ENCODE measurements at places on chromosomes 2 and 18.

DNA sequence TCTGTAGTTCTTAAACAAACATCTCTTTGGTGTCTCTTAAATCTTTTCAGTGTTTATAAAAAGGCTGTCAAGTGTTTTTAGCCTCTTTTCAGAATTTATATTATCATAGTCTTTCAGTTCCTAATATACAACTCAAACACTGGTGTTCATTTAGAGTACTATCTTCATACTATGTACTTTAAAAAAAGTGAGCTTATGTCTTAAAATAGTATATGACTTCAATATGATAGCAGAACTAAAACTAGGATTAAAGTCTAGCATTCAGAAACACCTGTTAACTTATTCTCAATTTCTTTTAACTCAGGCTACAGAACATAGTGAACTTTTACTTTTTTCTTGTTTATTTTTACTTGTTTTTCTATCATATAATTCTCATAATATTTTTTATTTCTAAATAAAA is 14.7 kb upstream of the IKZF2 start:
- no peak for DNase-seq

- no peak for DNase-seq
These were observed 106.3 kb downstream of the C2orf74 start for GRCh38 chr2:61268249-61268648.

DNA sequence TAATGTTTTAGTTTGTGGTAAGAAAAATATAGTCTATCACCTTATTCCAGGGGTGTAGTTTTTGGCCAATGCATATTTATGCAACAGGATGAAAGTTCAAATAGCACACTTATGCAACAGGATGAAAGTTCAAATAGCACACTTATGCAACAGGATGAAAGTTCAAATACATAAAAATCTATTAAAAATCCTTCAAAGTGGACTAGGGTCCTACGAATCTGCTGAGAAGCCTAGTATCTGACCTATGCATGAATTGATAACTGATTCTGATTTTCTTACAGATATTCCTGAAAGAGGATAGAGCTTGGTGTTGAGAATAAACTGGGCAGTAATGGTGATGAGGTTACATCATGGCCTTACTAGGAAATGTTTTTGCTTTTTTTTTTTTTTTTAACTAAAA is 2.8 kb downstream of the PECR start:
- DNase-seq, result no peak

GRCh38 chr18:72762515-72763122 is 105.2 kb downstream of the NETO1 start:
- DNase-seq, result peak; percentile 33

DNA sequence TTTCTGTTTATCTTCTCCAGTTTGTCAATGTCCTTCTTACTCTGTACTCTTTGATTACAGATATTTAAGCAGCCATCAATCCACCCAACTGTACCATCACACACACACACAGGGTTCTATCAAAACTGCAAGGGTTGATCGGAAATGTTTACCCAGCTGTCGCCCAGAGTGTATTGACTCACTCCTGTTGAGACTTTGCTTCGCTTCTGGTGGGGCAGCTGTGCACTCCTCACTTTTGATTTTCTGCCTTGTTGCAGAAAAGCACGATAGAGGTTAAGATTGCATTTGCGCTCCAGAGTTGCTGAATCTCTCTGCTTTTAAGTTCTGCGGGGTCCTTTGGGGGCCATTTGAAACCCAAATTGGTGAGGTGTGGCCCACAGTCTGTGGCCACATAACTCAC is 216.2 kb downstream of the SETBP1 start:
- peak; percentile 45 for DNase-seq

DNA sequence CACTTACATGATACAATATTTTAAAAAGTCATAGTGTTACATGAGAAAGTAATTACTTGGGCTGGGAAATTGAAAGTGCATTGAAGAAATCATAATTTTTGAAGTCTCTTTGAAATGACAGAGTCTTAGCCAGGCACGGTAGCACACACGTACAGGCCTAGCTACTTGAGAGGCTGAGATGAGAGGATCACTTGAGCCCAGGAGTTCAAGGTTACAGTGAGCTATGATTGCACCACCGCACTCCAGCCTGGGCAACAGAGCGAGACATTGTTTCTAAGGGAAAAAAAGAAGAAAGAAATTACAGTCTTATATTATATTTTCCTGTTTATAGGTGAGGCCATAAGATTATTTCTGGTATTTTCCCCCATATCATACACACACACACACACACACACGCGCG is 9.2 kb upstream of the IAH1 start:
- no peak for DNase-seq

DNA sequence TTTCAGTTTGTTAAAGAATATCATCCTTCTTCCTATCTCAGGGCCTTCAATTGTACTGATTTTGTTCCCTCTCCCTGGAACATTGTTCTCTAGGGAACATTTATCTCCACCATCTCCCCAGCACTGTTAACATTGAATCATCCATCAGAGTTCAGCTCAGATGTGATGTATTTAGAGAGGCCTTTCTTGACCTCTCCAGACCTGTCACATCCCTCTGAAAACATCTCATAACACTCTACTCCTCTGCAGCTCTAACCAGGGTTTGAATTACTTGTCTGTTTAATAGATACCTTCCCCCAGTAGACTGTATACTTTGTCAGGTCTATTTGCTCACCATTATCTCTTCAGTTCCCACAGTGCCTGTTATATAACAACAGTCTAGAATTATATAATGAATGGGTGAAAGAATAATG is 98.6 kb downstream of the GALNT1 start:
- DNase-seq, result no peak

GRCh38 chr2:195649629-195650190 is 7.3 kb upstream of the SLC39A10 start:
- no peak for DNase-seq

GRCh38 chr2:109497911-109498870 is 115.6 kb downstream of the SEPTIN10 start:
- no peak for DNase-seq

Measured in NCI-H2107 (cell line).